ENCODE measurements at places on chromosomes 1 and 21.

- peak; percentile 22 for DNase-seq
These were observed 59.1 kb downstream of the NFIA start for GRCh38 chr1:61141288-61142042.

- no peak for DNase-seq
These were observed 61.8 kb downstream of the S1PR1 start for GRCh38 chr1:101298663-101299062.

- peak; percentile 90 for DNase-seq
These were observed 69.0 kb downstream of the PGM1 start for GRCh38 chr1:63662056-63662836.

DNA sequence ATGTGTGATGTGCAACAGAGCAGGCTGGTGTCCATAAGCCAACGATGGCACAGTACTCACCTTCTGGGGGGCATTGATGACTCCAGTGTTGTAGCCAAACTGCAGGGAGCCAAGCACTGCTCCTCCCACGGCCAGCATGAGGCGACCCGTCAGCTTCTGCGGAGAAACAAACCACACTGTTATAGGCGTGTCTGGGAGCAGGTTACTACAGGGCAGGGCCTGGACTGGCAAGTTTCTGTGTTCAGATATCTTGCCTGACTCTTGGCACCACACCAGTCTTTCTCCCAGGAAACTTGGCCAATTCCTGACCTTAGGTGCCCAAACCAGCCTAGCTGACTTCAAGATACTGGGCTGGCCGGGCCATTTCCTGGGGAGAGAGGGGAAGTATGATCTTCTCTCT is 15.5 kb downstream of the SLC2A1 start:
- no peak for DNase-seq

- peak; percentile 45 for DNase-seq
These were observed 32.4 kb downstream of the PRMT2 start for GRCh38 chr21:46667741-46668380.

- DNase-seq = no peak
These were observed 78.0 kb upstream of the HSD17B7 start for GRCh38 chr1:162712317-162713029.

DNA sequence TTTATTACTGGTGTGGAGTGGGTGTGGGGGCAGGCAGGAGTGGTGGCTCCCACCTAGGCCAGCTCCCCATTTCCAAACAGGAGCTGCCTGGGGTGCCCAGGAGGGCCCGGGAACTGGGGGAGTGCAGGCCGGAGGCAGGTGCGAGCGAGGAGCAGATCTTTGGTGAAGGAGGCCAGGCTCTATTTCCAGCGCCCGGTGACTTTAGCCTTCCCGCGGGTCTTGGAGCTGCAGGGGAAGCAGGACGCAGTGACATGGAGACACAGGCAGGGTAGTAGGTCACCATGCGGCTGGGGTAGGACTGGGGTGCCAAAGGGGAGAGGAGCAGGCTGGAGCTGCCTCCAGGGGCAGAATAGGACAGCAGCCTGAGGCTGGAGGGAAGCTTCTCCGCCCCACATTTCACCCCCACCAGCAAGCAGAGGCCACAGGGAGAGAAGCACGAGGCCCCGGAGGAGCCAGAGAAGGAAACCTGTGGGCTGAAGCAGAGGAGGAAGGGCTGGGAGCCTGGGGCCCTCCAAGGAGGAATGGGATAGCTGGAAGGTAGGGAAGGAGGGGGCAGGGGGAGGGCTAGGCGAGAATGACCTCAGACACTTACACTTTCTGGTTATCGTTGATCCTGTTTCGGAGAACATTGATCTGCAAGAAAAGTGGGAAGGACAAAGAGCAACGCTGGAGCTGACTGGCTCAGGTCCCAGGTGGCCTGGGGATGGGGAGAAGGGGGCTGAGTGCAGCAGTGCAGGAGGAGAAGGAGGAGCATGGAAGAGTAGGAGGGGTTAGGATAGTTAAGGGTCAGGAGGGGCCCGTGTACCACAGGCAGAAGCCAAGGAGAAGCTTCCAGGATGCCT is 18.2 kb downstream of the TNNT2 start:
- DNase-seq = no peak

- DNase-seq = no peak
These were observed 15.9 kb downstream of the INKA2 start for GRCh38 chr1:111723091-111723806.

DNA sequence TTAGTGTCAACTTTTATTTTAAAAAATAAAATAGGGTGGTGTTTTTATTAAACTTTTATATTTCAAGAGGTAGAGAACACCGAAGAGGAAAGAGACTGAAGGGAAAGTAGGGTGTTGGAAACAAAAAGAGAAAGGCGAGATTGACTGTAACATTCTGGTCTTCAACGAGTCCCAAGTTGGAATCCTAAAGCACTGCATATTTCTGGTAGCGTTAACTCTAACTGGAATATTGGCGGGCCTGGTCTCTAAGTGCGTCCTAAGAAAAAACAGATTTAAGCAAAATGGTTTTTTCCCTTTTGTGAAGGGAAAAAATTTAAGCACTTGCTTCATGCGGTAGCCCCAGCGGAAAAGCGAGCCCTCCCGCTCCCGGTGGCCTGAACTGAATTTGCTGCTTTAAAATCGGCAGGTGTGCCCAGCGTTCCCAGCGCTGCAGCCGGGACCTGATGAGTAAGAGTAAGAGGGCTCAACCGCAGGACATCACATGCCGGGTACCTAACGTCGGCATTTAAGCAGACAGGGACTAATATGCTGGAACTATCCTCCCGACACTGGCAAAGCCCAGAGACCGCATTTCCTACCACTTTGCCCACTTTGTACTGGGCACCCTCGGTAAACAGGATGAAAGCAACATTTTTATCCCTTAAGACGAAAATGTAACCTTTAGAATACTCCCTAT is 30.5 kb upstream of the NFIA start:
- no peak for DNase-seq

DNA sequence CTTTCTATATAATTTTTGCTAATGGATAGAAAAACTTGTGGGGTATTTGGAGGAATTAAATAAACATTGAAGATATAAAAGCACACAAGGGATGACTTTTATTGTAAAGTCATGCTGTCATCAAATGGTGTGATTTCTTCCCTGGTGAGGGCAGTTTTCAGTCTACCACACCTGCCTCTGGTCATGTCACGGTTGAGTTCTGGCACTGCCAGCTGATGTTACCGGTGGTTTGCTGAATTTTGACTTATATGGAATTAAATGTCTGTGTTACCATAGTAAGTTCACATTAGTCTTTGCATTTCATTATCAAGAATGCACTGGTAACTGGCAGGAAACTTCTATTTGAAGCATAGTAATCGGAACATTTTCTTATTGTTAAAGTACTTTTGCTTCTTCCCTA is 13.4 kb downstream of the S1PR1 start:
- DNase-seq = no peak

DNA sequence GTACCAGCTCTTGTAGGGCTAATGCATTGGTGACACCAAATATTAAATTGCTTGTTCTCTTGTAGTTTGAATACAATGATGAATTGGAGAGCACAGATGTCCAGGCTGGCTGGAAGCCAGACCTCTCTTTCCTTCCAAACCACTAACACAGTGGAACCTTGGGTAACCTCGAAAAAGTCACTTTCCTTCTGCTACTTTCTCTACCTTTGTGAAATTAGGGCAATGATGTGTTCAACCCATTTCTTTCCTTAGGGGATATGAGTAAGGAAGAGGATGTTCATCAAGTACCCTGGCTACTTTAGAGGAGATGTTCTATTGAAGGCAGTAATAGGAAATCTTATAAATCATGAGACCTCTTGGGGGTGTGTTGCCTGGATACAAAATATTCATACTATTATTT is 55.7 kb downstream of the XCL2 start:
- DNase-seq = peak; percentile 34

- no peak for DNase-seq
These were observed 130.6 kb downstream of the HUNK start for GRCh38 chr21:32003411-32003810.

- DNase-seq = no peak
These were observed 7.4 kb downstream of the CFAP74 start for GRCh38 chr1:1996207-1996651.

- peak; percentile 20 for DNase-seq
These were observed 71.8 kb upstream of the LRRC53 start for GRCh38 chr1:74584185-74584584.

GRCh38 chr1:98388441-98388840 is 273.1 kb upstream of the SNX7 start:
- DNase-seq = peak; percentile 96

GRCh38 chr1:63960326-63960725 is 186.5 kb downstream of the ROR1 start:
- no peak for DNase-seq

- peak; percentile 48 for DNase-seq
These were observed 5.3 kb downstream of the SYTL1 start for GRCh38 chr1:27346991-27347624.

- no peak for DNase-seq
These were observed 19.4 kb downstream of the ZBTB40 start for GRCh38 chr1:22471078-22471477.

- peak; percentile 63 for DNase-seq
These were observed 24.8 kb downstream of the RNF19B start for GRCh38 chr1:32939655-32940371.

- peak; percentile 44 for DNase-seq
These were observed 2.6 kb downstream of the HFM1 start for GRCh38 chr1:91402023-91402422.

DNA sequence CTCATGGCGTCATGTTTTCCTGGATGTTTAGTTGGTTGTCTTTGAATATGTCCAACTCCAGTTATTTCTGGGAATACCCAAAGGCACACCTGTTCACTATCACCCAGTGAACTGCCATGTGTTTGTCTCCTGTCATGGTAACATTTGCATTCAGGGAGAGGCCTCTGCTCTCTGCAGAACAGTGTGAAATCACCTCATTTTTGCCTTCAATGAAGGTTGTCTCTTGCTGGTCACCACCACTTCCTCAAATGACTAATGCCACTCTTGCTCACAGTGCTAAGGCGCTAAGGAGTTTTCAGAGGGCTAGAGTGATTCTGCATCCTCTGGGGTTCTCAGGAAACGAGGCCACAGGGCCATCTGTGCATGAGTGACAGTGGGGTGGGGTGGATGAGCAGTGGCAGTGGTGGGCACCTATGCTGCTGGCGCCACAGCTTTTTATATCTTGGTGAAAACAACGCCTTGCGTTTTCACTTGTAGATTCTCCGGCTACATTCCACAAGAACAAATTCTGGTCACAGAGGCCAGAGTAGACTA is 60.0 kb upstream of the ATP5PO start:
- peak; percentile 85 for DNase-seq

- DNase-seq = no peak
These were observed 864.3 kb upstream of the ADAMTS5 start for GRCh38 chr21:27831177-27831576.

DNA sequence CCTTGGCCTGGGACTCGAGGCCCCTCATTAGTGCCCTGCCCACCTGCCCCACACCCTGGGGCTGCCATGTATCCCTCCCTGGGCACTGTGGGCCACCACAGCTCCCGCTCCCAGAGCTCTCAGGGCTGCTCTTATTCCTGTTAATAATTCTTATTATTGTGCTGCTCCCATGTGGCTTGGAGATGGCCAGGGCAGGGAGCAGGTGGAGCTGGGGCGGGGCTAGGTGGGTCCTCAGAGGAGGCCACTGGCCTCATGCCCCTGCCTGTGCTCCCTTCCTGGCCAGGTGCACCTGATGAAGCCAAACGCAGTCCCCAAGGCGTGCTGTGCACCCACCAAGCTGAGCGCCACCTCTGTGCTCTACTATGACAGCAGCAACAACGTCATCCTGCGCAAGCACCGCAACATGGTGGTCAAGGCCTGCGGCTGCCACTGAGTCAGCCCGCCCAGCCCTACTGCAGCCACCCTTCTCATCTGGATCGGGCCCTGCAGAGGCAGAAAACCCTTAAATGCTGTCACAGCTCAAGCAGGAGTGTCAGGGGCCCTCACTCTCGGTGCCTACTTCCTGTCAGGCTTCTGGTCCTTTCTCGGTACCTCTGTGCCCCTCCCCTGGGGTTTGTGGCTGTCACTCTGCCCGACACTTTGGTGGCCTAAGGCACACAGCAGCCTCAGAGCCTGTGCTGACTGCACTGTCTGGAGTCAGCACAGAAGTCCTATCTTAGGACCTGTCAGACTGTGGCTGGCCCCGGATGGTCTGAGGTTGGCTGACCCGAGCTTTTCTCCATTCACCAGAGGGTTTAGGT is 34.1 kb downstream of the BMP8A start:
- no peak for DNase-seq

DNA sequence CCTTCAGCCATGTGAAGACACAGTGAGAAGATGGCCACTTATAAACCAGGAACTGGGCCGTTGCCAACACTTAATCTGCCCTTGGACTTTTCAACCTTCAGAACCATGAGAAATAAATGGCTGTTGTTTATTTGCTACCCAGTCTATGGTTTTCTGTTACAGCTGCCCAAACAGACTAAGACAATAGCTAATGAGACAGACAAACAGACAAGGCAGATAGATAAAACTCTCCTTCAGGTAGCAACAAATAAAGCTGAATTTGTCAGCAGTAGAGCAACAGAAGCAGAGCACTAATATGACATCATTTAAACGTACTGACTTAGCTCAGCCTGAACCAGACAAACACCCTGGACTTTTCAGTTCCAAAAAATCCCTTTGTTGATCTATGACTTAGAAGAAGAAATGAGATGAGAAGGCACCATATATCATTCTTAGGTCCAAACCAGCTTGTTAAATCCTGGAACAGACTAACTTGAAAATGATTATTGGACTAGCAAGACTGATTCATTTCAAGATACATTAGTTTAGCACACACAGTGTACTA is 27.0 kb downstream of the ZZZ3 start:
- DNase-seq = no peak

- peak; percentile 64 for DNase-seq
These were observed 666 bp downstream of the PAFAH2 start for GRCh38 chr1:25996966-25997827.

GRCh38 chr1:184988506-184988905 is 14.2 kb upstream of the NIBAN1 start:
- DNase-seq = no peak

DNA sequence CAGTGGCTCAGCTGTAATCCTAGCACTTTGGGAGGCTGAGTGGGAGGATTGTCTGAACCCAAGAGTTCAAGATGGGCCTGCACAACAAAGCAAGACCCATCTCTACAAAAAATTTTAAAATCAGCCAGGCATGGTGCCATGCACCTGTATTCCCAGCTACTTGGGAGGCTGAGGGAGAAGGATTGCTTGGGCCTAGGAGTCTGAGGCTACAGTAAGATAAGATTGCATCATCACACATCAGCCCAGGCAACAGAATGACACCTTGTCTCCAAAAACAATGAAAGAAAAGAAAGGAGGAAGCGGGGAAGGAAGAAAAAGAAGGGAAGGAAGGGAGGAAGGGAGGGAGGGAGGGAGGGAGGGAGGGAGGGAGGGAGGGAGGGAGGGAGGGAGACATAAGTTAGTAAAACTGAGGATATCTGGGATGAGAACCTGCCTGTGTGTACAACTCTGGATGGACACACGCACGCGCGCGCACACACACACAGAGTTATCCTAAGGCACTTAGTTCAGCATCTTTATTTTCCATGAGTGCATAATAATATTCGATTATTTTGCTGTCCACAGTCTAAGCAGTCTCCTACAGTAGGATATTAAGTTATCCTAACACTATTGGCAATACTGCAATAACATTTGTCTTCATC is 92.9 kb upstream of the LBR start:
- DNase-seq = no peak

All from ELR (cell line).